AG04449 (cell line): ENCODE measurements at places on chromosomes 11 and 22.

GRCh38 chr22:42179616-42180015 lies 49.0 kb upstream of the CYP2D6 start:
- DNase-seq, result peak; percentile 67

DNA sequence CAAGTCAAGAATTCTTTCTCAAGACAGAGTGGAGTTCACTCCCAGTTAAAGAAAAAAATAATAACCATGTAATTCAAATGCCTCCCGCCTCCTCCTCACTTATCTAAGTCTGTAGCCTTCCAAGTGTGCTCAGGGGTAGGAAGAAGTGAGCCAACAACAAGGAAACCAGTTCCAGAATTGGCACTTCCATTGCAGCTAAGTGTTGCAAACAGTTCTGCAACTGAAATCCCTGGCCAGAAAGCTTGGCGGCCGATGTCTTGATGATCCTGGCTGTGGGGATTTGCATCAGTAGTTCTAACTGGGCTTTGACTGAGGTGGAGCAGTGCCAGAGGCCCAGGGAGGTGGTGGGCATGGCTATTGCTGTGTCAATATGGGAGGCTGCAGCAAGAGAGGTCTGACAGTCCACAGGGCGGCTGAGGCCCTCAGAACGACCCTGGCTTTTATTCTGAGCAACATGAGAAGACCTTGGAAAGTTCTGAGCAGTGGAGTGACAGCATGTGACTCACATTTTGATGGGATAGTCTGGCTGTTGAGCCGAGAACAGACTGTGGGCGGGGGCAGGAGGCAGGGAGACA lies 19.2 kb downstream of the DHCR7 start:
- no peak for DNase-seq

- DNase-seq, result no peak
These were observed 194.0 kb downstream of the FAM76B start for GRCh38 chr11:95595541-95595940.

DNA sequence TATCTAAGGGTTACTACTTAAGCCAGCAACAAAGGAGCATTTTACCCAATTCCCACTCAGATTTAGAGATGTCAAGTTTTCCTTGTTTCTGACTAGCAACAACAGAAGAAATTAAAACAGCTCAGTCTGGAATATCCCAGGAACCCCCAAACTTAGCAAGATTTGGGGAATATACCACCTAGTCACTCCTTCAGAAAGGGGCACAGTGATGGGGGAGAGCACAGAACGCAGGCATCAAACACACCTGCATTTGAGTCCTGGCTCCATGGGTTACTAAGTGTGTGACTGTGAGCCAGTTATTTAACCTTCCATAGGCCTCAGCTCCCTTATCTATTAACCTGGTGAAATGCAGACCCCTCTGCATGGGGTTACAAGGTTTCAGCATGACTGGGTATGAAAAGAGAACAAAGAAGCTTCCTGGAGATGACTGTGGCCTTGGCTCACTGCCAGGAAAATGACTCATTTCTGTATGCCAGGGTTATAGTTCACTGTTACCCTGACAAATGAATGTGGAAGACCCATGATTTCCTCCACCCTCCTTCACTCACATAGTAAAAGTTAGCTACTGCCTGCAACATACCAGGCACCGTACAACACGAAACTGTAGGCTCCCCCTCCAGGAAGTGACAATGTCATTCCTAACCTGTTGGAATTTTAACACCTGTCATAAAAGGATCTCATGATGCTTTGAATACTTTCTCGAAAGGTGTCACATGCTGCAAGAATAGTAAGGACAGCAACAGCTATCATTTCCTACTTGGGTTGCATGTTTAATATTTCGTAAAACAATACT lies 79.6 kb downstream of the ME3 start:
- no peak for DNase-seq

- DNase-seq, result no peak
These were observed 39.3 kb upstream of the SORL1 start for GRCh38 chr11:121412711-121413415.

GRCh38 chr22:33519974-33520903 lies 400.0 kb downstream of the LARGE1 start:
- DNase-seq, result no peak

DNA sequence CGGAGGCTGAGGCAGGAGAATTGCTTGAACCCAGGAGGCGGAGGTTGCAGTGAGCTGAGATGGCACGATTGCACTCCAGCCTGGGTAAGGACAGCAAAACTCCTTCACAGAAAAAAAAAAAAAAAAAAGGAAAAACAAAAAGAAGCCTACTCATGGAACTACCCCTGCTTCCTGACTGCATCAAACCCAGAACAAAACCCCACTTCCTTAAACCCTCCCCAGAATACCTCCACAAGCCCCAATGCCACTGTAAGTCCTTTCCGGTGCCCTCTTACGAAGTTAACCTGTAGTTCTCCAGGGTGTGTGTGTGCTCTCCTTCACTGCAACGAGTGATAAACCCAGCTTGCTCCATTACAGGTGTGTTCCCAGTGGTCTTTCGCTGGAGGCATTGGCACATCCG lies 8.6 kb upstream of the TOLLIP start:
- no peak for DNase-seq

GRCh38 chr22:32021716-32022115 lies 21.3 kb upstream of the SLC5A1 start:
- DNase-seq, result no peak

GRCh38 chr22:21972293-21972779 lies 10.3 kb downstream of the TOP3B start:
- no peak for DNase-seq

DNA sequence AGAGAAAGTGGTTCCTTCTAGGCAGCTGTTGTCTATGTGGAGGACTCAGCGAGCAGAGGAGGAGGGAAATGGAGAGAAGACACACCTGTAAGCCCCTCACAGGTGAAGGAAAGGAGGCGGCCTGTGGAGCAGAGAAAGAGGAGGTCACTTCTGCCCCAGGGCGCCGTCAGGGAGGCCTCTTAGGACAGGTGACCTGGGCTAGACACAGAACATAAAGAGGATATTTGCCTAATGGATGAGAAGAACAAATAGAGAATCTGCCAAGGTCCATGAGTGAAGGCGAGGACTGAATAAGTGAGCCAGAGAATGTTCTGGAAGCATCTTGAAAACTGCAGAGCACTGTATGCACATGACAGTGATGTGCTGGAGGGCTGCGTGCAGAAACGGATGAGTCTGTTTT lies 2.2 kb upstream of the SCUBE1 start:
- DNase-seq, result no peak

DNA sequence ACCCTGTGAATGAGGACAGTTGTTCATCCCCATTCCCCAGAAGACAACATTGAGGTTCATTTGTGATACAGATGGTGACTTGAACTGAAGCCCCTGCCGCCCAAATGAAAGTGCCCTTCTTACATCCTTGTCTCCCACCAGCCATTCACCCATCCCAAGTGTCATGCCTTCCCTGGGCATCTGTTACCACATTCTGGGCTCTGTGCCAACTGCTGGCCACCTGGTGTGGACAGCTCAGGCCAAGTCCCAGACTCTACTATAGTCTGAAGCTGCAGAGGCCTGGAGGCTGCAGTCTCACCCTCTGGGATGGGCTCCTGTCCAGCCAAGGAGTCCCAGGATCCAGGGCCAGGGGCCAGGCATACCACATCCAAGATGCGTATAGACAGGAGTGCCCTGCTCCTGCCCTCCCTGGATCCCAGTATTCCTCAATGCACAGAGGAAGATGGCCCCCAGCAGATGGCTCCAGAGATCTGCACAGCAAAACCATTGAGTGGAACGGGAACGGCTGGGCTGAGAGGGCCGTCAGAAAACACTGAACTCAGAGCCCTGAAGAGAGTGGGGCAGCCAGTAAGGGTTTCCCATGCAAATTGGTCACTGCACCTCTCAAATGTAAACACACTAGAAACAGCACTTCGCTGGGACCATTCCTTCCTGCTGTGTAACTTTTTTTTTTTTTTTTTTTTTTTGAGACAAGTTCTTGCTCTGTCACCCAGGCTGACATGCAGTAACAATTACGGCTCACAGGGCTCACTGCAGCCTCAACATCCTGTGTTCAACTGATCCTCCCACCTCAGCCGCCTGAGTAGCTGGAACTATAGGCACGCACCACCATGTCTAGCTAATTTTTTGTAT lies 22.8 kb downstream of the ARRB1 start:
- DNase-seq, result peak; percentile 40

DNA sequence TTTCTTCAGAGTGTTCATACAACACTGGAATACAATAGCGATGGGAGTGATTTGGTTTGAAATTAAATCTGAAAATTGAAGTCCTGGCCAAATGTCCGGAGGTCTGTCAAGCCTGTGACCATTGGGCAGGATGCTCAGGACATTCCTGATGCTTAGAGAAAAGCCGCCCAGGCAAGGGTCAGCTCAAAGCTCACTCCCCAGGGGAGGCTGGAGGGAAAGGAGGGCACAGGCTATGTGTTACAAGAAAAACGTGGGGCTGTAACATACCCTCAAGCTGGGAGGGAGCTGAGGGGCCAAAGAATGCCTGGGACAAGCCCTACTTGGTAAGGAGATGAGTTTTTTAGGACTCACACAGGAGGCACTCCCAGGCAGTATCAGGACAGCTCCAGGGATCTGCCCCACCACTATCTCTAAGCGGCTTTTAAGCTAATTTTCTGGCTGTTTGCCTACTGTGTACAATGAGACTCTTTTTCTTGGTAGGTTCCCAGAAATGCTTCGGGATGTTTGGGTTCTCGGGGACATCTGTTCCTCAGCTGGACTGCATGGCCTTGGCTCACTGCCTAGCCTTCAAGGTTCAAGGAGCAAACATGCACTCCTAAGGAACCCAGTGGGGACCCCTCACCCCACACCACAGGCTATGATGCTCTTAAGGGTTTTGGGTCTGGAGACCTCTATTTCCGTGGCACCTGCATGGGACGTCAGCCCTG lies 500.1 kb downstream of the BRD1 start:
- no peak for DNase-seq

GRCh38 chr11:3201677-3202181 lies 16.9 kb downstream of the MRGPRG start:
- DNase-seq, result no peak

DNA sequence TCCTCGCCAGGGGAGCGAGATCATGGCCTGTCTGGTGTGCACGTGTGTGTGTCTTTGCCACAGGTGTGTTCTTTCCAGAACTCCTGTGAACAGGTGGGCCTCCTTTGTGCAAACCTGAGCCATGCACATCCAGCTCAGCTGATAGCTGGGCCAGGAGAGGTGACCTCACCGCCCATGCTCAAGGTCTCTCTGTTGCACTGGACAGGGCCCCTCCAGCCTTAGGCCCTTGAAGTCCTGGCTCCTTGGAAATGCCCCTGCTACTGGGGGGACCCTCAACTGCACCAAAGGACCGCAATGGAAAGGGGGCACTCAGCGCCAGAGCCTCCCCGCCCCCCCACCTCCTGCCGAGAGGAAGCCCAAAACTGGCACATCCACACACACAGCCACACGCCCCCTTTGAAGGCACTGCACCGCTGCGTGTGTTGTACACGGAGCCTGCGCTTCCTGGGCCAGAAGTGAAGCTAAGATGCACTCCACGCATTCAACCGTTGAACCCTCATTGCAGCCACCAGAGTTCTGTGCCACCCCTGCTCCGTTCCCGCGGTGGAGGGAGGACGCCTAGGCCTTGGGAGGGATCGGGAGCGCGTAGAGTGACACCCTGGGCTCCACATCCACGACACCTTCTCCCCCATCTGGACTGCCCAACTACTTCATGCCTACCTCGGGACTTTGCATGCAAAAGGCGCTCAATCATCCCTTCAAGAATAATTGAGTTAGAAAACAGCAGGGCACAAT lies 16.4 kb upstream of the IL2RB start:
- DNase-seq, result no peak

DNA sequence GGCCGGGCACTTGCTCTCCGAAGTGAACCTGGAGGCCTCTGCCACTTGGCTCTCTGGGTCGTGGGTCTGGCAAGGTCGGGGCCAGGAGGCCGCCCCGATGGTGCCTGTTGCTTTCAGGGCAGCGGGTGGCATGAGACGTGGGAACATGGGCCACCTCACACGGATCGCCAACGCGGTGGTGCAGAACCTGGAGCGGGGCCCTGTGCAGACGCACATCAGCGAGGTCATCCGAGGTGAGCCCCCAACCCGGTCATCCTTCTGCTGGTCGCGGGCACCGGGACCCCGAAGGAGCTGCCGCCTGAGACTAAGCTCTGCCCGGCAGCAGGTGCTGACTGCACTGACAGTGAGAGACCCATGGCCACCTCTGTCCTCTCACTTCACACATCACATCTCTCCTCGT lies 40.0 kb downstream of the SBF1 start:
- DNase-seq, result no peak

DNA sequence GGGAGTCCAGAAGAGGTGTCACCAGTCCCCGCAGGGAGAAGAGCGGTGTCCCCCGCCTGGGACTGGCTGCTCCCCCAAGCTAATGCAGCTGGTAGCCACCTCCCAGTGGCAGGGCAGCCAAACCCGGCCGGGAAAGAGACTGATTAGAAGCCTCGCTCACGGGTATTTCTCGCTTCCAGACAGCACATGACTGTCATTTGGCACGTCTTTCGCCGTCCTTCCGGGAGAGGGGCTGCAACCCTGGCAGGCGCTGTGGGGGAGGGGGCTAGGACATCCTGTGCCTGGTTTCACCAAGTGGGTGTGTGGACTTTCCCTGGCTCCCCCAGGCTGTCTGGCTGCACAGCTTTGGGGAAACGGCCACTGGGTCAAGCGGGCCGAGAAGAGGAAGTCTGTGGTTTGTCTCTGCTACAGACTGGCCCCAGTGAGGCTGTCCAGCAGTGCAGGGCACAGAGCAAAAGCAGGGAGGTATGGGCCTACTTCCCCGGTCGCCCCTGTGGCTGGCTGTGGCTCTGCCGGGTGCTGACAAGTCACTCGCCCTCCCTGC lies 3.8 kb downstream of the CD81 start:
- DNase-seq, result no peak

- no peak for DNase-seq
These were observed 20.0 kb downstream of the TPBGL start for GRCh38 chr11:75260396-75261170.

DNA sequence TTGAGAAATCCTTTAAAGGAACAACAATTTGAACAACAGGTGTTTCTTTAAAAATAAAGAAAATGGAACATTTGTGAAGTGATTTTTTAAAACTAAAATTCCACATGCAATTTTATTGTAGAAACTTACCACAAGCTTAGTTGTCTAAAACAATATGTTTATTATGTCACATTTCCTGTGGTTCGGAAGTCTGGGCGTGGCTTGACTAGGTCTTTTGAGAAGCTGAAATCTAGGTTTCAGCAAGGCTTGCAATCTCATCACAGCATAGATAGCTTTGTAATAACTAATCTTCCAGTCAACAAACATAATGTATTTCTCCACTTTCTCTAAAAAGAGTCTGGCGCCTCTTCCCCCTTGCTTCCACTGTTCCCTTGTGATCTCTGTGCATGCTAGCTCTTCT lies 27.0 kb downstream of the MS4A6A start:
- DNase-seq, result no peak
